ENCODE measurements at places on chromosomes 2 and 18. TPM values are rescaled to one million over a fixed set of nuclear protein-coding genes. Genes with fewer than 3 reads are reported as not detected.

Gene ABHD1
- not detected for total RNA-seq

Gene SAG
- total RNA-seq: not detected

Gene TOGARAM2
- total RNA-seq: 0.16 TPM

Gene RMC1
- 17.4 TPM for total RNA-seq

Gene C1QL2
- total RNA-seq: not detected

Gene XDH
- 39.7 TPM for total RNA-seq

Gene AQP12B
- not detected for total RNA-seq

Gene IL36B
- total RNA-seq: 1.4 TPM

Gene PUS10
- 3.4 TPM for total RNA-seq

Gene MAP4K3
- total RNA-seq: 12.4 TPM

Gene PDE6D
- total RNA-seq: 18.5 TPM

Gene RTP5
- total RNA-seq: not detected

Gene PLA2R1
- 6.2 TPM for total RNA-seq

Gene SPP2
- total RNA-seq: not detected
